ENCODE measurements at places on chromosomes 6 and 20.

DNA sequence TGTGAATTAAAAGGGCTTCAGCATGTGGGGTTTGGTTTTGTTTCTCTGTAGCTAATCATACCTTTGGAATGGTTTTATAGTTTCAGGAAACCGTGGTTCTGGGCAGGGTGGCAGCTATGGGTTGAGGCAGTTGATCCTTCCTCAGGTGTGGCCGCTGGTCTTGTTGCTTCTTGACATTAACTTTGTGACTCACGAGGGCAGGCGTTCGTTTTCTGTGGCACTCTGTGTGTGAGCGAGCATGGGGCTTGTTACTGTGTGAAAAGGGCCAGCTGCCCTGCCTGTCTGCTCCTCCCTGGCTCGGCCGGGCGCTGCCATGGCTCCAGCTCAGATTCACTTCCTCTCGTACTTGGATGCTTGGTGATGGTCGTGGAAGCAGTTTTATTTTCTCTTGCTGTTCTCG, 16.2 kb downstream of the DNAJC5 start:
- H3K4me1 ChIP-seq: peaks cover 36% of the 10 kb centered on the region
- no peaks in the 10 kb centered on the region for H3K27me3 ChIP-seq
- peak overlapping the region; percentile 71 for H3K27ac ChIP-seq
- peak; percentile 32 for DNase-seq
- peak overlapping the region; percentile 35 for H3K4me3 ChIP-seq

- no peak overlapping the region for H3K27ac ChIP-seq
- H3K4me3 ChIP-seq: no peak overlapping the region
- no peaks in the 10 kb centered on the region for H3K36me3 ChIP-seq
- DNase-seq: no peak
- no peaks in the 10 kb centered on the region for H3K4me1 ChIP-seq
Observed at GRCh38 chr20:10715035-10715434, 41.2 kb upstream of the JAG1 start.

GRCh38 chr6:37800703-37801604, 18.6 kb upstream of the ZFAND3 start:
- H3K4me3 ChIP-seq: no peak overlapping the region
- H3K27ac ChIP-seq: no peak overlapping the region
- H3K4me1 ChIP-seq: peaks cover 2% of the 10 kb centered on the region
- H3K36me3 ChIP-seq: no peaks in the 10 kb centered on the region

DNA sequence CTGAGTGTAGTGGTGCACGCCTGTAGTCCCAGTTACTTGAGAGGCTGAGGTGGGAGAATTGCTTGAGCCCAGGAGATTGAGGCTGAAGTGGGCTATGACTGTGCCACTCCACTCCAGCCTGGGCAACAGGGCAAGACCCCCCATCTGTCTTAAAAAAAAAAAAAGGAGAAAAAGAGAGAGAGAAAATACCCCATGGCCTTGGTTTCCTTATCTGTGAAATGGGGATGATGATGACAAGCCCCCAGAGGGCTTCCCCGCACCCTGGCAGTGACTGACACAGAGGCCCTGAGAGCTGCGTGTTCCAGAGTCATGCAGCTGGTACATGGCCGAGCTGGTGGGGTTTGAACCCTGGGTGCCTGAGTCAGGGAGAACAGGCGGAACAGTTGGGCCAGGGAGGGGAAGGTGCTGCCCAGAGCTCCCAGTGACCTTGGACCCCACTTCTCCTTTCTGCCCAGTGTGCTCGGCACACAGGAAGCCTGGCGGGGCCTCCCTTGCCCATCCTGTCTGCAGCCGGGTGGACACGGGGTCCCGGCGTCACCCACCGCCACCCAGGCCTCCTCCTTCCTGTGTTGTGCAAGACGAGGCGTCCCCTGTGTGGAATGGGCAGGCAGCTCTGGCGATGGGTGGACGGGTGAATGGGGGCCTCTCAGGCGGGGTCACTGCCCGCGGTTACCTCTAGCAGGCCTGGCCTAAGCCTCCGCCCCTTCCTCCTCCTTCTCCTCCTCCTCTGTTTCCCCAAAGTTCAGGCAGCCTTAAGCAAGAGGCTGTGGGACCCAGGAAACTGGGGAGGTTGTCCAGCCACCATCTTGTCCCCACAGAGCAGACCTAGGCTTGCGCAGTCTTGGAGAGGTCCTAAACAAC, 84.2 kb downstream of the CEBPB start:
- peaks cover 10% of the 10 kb centered on the region for H3K4me1 ChIP-seq
- no peak overlapping the region for H3K4me3 ChIP-seq
- no peaks in the 10 kb centered on the region for H3K36me3 ChIP-seq
- peaks cover 14% of the 10 kb centered on the region for H3K27me3 ChIP-seq

DNA sequence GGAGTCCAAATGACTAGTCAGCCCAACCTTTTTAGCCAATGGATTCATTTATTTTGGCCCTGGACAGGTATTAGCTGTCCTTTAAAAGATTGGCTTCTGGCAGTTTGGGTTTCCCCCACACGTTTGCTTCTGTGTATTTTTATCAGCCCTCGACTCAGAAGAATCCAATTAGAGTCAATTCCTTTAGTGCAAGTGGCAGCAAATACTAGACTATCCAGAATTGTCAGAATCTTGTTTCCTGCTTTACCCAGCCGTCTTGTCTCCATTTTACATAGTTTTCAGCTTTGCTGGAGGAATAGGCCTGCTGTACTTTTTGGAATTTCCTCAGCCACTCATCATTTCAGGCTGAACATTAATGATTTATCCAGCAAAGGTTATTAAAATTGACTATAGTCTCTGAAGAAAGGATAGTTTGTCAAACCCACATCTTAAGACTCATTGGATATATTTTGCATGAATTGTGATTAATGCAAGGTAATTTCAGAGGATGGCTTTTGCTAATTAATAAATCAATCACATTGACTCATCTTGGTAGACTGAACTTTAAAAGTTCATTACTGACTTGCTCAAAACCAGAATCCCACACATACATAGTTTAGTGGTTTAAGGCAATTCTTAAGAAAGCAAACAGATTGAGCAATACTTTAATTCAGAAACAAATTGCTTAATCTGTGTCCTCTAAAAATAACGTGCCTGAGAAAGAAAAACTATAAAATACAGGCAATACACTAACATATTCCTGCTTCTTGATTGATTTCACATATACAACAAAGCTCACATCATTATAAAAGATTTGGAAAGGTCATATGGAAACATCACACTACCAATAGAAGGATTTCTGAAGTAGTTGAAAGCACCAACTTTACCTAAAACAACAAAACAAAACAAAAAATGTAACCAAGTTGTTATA, 62.9 kb upstream of the ZNF217 start:
- H3K27ac ChIP-seq: peak overlapping the region; percentile 45
- DNase-seq: no peak
- H3K27me3 ChIP-seq: no peaks in the 10 kb centered on the region
- peak overlapping the region; percentile 25 for H3K4me3 ChIP-seq
- H3K4me1 ChIP-seq: peaks cover 72% of the 10 kb centered on the region

DNA sequence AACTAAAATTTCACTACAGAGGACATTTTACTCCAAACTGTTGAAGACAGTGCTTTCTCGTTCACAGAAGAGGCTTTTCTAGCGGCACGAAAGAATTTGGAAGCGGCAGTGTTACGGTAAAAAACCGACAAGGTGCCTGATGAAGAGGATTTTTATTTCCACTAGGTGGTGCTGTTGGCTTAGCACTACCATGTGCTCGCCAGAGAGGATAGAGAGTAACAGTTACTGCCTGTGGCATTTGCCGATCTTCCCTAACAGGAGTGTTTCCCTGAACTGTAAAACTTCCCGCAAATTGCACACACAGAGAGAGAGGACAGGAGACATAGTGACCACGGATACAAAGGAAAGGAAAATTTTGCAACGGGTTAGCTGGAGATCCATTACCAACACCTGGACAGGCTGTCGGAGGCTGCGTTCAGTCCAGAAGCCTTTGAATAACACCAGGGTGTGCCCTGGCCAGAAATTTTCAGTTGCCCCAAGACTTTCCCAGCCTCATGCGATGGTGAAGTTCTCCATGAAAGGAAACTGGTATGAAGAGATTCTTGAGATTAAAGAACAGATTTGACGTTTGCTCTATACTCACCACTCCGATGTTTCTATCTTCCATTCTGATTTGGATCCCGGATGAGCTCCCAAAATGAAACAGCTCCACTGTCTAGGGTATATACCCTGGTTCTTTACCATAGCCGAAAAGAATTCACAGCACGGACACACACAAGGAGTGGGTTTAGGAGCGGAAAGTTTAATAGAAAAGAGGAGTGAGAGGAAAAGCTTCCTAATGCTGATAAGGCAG, 48.1 kb downstream of the HLA-DPB1 start:
- no peaks in the 10 kb centered on the region for H3K36me3 ChIP-seq
- peaks cover 19% of the 10 kb centered on the region for H3K4me1 ChIP-seq
- H3K27me3 ChIP-seq: peaks cover 35% of the 10 kb centered on the region
- no peak overlapping the region for H3K27ac ChIP-seq
- H3K4me3 ChIP-seq: no peak overlapping the region
- peak; percentile 45 for DNase-seq

DNA sequence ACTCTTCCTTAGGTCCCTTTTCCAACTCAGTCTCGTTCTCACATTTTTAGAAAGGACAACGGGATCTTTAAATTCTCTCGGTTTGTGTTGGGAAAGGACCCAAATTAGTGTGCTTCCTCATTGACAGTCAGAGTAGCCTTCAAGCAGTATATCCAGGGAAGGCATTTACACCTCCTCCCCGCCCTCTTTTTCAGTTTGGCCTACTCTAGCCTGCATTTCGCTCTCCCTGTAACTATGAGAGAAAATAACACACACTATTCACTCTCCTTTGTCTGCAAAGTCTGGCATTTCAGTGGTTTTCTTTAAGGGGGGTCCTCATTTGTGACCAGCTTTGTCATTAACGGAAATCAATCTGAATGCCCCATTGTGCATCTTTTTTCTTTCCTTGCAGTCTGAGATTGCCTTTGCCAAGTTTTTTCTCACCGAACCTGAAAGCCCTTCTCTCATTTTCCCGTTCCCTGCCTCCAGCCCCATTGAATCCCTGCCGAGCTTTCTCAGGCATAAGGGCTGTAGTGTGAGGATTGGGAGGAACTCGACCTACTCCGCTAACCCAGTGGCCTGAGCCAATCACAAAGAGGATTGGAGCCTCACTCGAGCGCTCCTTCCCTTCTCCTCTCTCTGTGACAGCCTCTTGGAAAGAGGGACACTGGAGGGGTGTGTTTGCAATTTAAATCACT, 393 bp upstream of the FABP7 start:
- no peak for DNase-seq
- no peaks in the 10 kb centered on the region for H3K36me3 ChIP-seq
- H3K27ac ChIP-seq: no peak overlapping the region
- no peak overlapping the region for H3K4me3 ChIP-seq
- H3K4me1 ChIP-seq: no peaks in the 10 kb centered on the region

GRCh38 chr6:122673343-122673961, 63.2 kb downstream of the PKIB start:
- no peaks in the 10 kb centered on the region for H3K27me3 ChIP-seq
- no peak for DNase-seq
- H3K4me3 ChIP-seq: no peak overlapping the region
- H3K27ac ChIP-seq: no peak overlapping the region
- H3K4me1 ChIP-seq: no peaks in the 10 kb centered on the region
- H3K36me3 ChIP-seq: no peaks in the 10 kb centered on the region

DNA sequence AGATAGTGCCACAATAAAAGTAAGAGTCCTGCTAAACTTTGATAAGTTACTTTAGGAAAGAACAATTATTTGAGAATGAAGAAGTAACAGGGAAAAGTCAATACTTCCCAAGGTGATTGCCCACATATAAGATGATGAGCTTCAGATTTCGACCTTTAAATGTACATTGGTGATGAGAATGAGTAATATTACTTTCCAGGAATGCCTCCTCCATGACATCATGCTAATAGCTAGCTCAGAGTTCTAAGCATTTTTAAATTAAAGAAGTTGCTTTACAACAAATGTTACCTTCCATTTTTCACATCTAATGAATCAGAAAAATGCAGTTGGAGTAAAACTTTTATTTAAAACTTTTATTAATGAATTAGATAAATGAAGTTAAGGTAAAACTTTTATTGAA, 22.5 kb upstream of the OPN5 start:
- H3K27me3 ChIP-seq: peaks cover 4% of the 10 kb centered on the region
- H3K4me3 ChIP-seq: no peak overlapping the region
- H3K27ac ChIP-seq: no peak overlapping the region
- no peaks in the 10 kb centered on the region for H3K4me1 ChIP-seq
- no peaks in the 10 kb centered on the region for H3K36me3 ChIP-seq

GRCh38 chr20:23049201-23050075, at the start of gene THBD:
Gene THBD, minus strand, starts transcription at chr20:23049672. Its CDS starts 168 bp downstream, at chr20:23049504.
- peaks cover 9% of the 10 kb centered on the region for H3K4me1 ChIP-seq
- H3K27ac ChIP-seq: no peak within 1 kb of the TSS
- peak within 1 kb of the TSS; percentile 17 for H3K4me3 ChIP-seq
- no peaks in the 10 kb centered on the region for H3K36me3 ChIP-seq

DNA sequence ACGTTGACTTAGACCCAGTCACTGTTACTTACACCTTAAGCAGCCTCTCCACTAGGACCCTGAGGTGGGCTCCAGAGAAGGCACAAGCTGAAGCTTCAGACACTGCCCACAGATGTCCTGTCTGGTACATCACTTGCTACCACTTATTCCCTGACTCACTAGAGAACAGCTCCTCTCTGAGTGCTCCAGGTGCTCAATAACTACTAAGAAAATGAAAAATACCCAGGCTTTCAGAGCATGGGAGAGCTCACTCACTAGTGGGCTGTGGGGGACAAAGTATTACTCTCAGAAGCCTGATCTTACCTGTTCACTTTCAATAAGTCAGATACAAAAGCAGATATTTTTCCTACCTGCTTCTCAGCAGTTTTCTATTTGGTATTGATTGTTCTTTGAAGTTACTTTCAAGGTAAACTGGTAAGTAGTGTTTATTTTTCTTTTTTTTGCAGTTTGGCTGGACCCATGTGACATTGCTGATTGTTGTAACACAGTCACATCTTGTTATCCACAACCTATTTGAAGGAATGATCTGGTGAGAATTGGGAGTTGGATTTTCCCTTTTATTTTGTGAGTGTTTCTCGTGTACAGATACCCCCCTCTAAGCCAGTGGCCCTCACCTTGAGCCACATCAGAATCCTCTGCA, 55.9 kb downstream of the CDS2 start:
- H3K4me1 ChIP-seq: no peaks in the 10 kb centered on the region
- H3K36me3 ChIP-seq: peaks cover 49% of the 10 kb centered on the region
- no peak overlapping the region for H3K4me3 ChIP-seq
- DNase-seq: no peak
- H3K27me3 ChIP-seq: no peaks in the 10 kb centered on the region

DNA sequence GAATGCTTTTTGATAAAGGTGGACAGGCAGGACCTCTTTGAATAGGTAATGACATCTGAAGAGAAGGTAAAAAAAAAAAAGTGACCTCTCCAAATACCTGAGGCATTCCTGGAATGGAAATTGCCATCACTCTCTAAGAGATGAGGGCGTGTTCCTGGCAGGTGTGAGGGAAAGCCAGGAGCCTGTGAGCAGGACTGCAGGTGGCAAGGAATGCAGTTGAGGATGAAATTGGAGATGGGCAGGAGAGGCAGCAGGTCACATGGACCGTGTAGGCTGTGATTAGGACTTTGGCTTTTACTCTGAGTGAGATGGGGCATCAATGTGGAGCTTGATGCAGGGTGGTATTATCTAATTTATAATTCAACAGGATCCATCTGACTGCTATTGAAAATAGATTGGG, 227.4 kb downstream of the LRFN2 start:
- no peak overlapping the region for H3K4me3 ChIP-seq
- H3K27me3 ChIP-seq: peaks cover 19% of the 10 kb centered on the region
- peaks cover 10% of the 10 kb centered on the region for H3K4me1 ChIP-seq
- H3K36me3 ChIP-seq: no peaks in the 10 kb centered on the region

All from activated CD4-positive, alpha-beta memory T cell treated with anti-CD3 and anti-CD28 coated beads, Interleukin-2, amount 10 ng/mL, durations not matched to agents 7 days and 5 days (primary cell).